ENCODE measurements at places on chromosomes 1 and 21.
A peak's percentile ranks its signal among the peaks of the same experiment; 100 is the strongest.

- DNase-seq = no peak
Measured at GRCh38 chr1:59368008-59368670, 71.2 kb downstream of the FGGY start.

DNA sequence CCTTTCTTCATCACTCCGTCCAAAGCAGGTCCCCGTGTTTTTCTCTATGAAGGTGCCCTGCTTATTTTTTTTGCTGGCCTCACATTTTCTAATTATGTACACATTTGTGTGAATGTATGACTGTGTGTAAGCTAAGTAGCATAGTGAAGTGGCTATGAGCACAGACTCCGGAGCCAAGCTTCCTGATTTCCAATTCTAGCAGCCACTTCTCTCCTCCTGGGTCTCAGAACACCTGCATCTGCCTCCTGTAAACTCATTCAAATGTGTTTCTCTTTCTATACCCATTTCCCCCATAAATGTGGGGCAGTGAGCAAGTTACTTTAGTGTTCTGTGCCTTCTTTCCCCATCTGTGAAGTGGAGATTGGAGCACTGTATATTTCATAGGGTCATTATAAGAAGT is 2.1 kb downstream of the SLAMF6 start:
- no peak for DNase-seq

DNA sequence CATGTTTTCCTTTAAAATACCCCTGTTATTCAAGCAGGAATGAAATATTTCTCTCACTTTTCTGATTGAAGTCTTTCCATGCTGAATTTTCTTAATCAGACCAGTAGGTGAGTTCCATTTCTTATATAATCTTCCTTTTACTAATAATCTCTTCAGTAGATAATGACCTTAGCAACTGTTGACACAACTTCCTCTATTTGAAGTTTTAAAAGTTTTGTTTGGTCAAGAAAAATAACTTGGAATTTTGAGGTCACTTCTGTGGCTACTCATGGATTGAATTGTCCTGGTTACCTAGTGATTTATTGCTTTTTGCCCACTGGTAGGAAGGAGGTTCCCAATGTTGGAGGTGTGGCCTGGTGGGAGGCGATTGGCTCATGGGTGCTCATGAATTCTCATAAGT is 70.6 kb upstream of the PAXBP1 start:
- DNase-seq = no peak

- DNase-seq = peak; percentile 48
Measured at GRCh38 chr1:1858382-1859086, 32.4 kb downstream of the GNB1 start.

DNA sequence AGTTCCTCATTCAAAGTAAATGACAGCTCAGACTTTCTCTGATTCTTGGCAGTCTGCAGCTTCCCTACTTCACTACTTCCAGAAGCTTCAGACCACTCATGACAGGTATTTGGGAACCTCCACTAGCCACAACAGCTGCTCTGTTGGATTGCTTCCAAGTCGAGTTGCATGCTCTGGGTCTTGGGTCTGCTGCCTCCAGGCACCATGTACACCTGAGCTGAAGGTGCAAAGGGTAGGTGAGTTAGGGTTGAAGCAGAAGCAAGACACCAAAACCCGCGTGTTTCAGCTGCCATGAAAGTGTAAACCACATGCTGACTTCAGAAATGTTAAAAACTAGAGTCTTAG is 62.7 kb downstream of the ZNF684 start:
- no peak for DNase-seq

DNA sequence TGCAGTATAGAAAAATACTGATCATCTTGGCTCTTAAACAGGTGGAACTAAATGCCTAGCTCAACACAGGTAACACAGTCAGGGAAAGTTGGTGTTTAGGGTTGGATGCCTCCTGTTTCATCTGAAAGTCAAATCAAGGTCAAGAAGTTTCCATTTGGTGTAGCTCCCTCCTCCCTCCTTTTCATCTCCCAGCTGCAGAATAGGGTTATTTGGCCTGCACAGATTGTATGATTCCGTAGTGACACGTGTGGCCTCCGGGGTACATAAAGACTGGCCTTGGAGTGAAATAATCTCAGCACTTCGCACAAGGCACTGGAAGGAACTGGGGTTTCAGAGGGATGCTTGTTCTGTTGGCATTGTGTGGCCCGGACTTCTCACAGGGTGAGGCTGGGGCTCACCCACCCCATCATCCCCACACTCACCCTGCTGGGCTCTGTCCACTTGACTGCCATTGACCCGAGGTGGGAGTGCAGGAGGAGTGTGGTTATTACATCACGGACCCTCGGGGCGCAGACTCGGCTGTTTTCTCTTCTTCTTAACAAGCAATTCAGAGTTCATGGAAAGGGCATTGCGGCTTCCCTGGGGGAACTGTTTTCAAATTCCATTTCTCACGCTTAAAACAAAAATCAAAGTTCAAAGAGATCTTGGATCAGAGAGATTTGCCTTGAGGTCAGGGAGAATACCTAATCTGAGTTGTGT is 18.4 kb downstream of the IGSF5 start:
- no peak for DNase-seq

DNA sequence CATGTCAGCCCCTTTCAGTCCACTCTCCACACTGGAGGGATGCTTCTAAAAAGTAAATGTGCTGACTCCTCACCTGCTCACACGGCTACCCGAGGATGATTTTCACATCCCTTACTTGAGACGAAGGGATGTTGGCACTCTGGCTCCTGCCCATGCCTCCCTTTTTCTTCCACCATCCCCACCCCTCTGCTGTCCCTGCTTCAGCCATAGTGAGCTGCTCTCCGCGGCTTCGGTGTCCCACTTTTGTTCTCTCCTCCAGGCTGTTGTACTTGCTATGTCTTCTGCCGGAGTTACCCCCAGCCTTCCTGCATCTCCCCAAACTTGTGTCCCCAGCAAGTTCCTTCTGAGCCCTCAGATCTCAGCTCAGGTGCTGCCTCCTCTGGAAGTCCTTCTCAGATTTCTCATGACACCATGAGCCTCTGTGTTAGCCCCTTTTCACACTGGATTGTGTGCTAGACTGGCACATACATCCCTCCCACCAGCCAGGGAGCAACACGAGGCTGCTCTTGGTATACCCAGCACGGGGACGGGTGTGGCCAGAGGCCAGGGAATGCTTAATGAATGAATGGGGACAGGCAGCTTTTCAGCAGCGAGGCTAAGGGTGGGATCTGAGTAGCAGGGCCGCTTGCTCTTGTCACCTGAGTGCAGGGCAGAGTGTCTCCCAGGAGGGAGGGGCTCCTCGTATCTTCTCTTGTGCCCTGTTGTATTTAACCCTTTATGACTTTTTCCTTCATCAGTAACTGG is 1.3 kb downstream of the ACOT11 start:
- DNase-seq = no peak

- DNase-seq = no peak
Measured at GRCh38 chr1:1591452-1591851, 8.5 kb downstream of the FNDC10 start.

DNA sequence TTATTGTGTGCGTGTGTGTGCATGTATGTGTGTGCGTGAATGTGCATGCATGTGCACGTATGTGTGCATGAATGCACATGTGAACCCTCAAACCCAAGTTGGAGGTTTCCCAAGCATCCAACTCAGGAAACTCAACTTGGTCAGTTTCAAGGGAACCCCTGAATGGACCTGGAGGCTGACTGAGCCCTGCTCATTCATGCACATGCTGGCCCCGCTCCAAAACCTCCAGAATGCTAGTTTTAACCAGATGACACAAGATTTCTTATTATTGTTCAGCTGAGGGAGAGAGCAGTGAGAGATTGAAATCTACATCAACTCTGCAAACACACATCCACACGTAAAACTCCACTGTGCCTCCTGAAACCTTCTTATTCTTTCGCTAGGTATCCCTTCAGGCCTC is 104.4 kb downstream of the OMA1 start:
- DNase-seq = no peak

DNA sequence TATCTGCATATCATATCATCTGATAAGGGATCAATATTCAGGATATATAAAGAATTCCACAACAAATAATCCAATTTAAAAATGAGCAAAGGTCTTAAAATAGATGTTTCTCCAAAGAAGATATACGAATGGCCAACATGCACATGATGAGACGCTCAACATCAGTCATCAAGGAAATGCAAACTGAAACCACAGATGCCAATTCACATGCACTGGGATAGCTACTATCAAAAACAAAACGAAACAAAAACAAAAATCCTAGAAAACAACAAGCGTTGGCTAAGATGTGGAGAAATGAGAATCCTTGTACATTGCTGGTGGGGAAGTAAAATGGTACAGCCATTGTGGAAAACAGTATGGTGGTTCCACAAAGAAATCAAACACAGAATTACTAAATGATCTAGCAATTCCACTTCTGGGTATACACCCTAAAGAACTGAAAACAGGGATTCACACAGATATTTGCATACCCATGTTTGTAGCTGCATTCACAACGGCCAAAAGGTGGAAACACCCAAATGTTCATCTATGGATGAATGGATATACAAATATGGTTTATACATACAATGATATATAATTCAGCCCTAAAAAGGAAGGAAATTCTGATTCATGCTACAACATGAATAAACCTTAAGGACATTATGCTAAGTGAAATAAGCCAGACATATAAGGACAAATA is 79.4 kb downstream of the PCSK9 start:
- DNase-seq = no peak

DNA sequence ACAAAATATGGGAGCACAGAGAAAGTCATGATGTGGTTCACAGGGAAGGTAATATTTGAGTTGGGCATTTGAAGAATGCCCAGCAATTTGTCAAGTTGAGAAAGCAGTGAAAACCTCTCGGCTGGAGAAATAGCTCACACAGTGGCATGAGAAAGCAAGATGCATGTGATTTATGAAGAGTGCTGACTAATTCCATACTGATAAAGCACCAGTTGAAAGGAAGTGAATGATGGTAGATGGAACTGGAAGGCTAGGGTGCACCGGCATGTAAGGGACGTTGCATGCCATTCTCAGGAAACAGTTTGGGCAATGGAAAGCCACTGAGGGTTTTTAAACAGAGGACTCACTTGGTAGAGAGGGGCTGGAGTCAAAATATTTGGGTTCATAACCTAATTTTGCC is 53.5 kb upstream of the MTF2 start:
- DNase-seq = no peak

DNA sequence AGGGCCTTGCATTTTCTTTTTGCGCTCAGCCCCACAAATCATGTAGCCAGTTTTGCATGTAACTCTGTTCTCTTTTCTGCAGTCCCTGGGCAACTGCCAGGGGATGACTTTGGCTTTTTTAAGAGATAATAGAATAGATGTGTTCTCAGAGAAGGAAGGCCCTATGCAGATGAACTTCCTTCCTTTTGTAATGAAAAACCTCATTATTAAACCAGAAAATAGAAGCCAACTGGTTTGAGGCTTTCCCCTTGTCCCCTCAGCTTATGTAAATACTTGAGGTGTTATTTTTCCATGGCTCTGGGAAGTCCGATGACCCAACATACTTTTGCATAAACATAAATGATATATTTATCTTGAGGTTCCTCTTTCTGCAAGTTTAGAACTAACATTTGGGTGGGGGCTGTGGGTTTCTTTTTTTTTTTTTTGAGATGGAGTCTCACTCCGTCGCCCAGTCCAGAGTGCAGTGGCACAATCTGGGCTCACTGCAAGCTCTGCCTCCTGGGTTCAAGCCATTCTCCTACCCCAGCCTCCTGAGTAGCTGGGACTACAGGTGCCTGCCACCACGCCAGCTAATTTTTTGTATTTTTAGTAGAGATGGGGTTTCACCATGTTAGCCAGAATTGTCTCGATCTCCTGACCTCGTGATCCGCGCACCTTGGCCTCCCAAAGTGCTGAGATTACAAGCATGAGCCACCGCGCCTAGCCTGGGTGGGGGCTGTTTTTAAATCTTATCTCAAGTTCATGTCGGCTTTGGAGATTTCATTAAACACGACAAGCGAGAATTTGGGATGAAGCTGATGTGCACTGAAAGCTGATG is 14.4 kb upstream of the FCRL5 start:
- DNase-seq = no peak

- no peak for DNase-seq
Measured at GRCh38 chr1:42848823-42849537, 2.6 kb downstream of the ZNF691 start.

DNA sequence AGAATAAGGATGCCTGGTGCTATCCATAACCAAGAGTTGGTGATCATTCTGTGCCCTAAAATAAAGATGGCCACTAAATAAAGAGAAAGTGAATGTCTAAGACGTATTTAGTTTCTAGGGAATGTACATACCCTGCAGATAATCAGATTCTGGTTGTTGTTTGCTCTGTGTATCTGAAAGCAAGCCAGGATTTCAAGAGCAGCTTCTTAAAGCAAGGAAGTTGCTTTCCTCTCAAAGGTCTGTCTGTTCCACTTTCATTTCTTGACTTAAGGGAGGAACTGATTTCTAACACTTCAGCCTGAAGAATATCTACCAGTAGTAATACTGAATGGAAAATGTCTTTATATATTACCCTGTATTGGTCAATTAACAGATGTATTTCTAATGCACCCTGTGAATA is 88.8 kb downstream of the KIF1B start:
- no peak for DNase-seq

DNA sequence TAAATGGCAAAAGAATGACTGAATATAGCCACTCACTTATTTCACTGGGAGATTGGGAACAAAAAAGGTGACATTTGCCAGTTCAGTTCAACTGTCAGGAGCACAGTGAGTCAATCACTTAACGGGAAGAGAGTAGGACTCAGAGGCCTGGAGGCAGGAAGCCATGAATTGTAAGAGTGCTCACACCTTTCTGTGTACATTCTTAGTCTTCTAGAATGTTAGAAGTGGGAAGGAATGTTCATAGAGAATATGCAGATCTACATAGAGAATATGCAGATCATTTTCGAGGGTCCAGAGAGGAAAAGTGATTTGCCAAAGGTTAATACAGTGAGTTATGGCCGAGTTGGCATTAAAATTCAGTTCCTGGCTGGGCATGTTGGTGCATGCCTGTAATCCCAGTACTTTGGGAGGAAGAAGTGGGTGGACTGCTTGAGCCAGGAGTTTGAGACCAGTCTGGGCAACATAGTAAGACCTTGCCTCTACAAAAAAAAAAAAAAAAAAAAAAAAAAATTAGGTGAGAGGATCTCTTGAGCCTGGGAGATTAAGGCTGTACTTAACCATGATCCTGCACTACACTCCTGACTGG is 8.3 kb downstream of the IL20 start:
- DNase-seq = no peak

Data from thoracic aorta (tissue), 2 donors.